Activated naive CD8-positive, alpha-beta T cell treated with anti-CD3 and anti-CD28 coated beads for 36 hours (primary cell): ENCODE measurements at places on chromosomes 2 and 18. TPM values are rescaled to one million over a fixed set of nuclear protein-coding genes. Genes with fewer than 3 reads are reported as not detected.

DNA sequence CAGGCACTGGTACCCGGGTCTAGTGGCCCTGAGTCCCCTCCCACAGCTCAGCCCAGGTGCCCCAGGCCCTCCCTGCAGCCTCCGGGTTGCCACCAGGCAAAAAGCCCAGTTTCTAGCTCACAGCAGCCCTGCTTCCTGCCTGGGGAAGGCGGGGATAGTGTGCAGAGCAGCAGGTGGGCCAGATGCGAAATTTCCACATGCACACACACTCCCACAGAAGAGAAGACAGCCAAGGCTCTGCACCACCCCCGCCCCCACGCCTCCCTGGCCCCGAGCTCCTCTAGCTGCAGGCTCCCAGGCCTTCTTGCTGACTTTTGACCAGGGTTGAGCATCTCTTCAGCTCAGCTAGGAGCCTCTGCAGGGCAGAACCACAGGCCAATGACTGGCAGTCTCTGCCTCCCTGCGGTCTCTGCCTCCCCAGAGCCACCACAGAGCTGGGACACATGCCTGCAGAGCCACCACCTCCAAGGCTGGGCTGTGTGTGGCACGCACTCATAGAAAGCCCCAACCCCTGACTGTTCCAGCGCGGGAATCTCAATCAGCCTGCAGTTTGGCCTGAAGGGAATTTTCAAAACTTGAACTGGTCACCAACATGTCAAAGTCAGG is 7.2 kb downstream of the SLC66A2 start:
- DNase-seq, result peak; percentile 62

DNA sequence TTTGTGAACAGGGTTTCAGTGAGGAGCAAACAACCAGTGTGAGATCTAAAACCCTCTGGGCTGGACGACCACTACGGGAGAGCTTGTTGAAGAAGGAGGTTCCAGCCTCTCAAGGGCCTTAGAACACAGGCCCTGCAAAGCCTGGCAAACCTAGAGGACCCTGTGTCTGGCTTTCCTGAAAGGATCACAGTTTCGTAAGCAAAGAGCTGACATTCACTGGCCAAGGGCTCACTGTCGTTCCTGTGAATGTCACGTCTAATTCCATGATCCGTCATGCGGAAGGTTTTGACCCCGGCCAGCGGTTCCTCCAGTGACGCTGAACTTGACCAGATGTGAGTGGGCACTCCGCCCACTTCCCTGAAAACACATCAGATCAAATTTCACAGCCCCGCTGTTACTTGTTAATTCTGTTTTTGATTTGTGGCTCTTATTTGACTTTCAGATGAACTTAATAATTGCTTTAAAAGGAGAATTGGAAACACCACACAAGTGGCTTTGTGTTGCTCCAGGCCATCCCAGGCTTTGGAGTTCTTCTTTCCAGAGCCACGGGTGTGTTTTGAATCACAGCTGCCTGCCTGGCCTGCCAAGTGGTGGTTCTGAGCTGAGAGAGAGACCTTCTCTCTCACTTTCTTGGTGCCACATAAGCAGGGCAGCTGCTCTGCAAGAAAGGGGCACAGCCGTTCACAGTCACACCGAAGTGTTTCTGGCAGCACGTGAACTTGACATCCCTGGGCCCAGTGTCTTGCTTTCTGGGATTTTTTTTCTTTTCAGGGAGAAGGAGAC is 308.4 kb downstream of the NDUFA10 start:
- no peak for DNase-seq

GRCh38 chr2:69217333-69218080 is 169.5 kb downstream of the GFPT1 start:
- no peak for DNase-seq

- DNase-seq, result no peak
These were observed 312.6 kb downstream of the DPP10 start for GRCh38 chr2:114754907-114755563.

DNA sequence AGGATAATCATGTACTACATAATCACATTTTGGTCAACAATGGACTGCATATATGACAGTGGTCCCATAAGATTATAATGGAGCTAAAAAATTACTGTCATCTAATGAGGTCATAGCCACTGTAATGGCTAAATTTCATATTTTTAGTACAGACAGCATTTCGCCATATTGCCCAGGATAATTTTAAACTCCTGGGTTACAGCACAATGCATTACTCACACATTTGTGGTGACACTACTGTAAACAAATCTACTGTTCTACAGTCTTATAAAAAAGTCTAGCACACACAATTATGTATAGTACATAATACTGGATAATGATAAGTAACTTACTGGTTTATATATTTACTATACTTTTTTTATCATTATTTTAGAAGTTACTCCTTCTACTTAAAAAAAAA is 12.8 kb downstream of the EIF2AK2 start:
- DNase-seq, result no peak

DNA sequence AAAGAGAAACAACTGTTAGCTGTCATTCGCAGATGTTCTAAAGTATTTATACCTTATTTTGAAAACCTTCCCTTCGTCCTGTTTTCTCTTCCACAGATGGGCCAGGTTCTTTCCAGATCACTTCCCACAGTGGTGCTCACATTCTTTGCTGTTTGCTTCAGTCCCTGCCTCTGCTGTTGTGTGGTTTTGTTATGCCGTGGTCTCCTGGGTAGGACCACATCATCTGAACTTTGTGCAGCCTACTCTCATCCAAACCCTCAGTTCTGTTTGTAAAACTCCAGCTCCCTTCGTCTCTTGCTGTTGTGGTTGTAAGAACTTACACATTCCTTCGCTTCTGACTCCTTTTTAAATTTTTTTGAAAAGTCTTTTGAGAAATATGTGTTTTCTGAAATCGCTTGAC is 38.1 kb downstream of the ZNF236 start:
- no peak for DNase-seq

- DNase-seq, result no peak
These were observed 173.6 kb downstream of the ADCYAP1 start for GRCh38 chr18:1078301-1078700.

- no peak for DNase-seq
These were observed 306.0 kb upstream of the TCF4 start for GRCh38 chr18:55893948-55894347.

GRCh38 chr2:174692256-174692919 is 71.9 kb downstream of the CHRNA1 start:
- DNase-seq, result no peak

- no peak for DNase-seq
These were observed 41.4 kb downstream of the SCN3A start for GRCh38 chr2:165162466-165162865.

DNA sequence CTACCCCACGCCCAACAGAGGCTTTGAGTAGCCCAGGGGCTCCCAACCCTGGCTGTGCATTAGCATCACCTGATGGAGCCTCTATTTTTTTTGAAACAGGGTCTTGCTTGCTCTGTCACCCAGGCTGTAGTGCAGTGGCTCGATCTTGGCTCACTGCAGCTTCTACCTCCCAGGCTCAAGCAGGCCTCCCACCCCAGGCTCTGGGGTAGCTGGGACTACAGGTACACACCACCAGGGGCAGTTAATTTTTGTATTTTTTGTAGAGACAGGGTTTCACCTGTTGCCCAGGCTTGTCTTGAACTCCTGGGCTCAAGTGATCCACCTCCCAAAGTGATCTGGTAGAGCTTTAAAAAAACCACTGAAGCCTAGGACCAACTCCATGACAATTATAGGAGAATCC is 394.8 kb upstream of the ATP5MC3 start:
- no peak for DNase-seq

DNA sequence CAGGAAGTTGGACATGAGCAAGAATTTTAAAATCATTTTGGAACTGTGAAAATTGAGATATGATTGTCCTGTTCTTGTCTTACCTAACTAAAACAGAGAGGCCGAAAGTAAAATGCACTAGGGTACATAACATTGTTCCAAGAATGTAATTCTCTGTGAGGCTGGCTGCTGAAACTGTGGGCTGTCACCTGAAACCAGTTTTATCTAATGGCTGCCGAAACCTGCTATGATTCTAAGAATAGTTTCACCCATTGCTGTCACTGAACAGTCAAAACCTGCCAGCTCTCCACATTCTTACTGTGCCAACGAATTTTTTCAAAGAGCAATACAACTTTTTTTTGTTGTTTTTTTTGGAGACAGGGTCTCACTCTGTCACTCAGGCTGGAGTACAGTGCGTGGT is 119.3 kb upstream of the ZSWIM2 start:
- no peak for DNase-seq

Gene HOXD8
- total RNA-seq, result not detected

Gene MAP2
- total RNA-seq, result 0.21 TPM

Gene SMYD1
- not detected for total RNA-seq

Gene SIX3
- not detected for total RNA-seq

Gene KIF1A
- 7.7 TPM for total RNA-seq

Gene DOK6
- total RNA-seq, result not detected

Gene RASGRP3
- 5.8 TPM for total RNA-seq

Gene NCKAP5
- not detected for total RNA-seq

Gene GKN2
- not detected for total RNA-seq

Gene KIAA2012
- not detected for total RNA-seq
